Stimulated activated CD4-positive, alpha-beta T cell treated with anti-CD3 and anti-CD28 coated beads, Interleukin-15, amount 100 ng/mL, for 48 hours (primary cell): ENCODE measurements at places on chromosomes 12 and 14.

DNA sequence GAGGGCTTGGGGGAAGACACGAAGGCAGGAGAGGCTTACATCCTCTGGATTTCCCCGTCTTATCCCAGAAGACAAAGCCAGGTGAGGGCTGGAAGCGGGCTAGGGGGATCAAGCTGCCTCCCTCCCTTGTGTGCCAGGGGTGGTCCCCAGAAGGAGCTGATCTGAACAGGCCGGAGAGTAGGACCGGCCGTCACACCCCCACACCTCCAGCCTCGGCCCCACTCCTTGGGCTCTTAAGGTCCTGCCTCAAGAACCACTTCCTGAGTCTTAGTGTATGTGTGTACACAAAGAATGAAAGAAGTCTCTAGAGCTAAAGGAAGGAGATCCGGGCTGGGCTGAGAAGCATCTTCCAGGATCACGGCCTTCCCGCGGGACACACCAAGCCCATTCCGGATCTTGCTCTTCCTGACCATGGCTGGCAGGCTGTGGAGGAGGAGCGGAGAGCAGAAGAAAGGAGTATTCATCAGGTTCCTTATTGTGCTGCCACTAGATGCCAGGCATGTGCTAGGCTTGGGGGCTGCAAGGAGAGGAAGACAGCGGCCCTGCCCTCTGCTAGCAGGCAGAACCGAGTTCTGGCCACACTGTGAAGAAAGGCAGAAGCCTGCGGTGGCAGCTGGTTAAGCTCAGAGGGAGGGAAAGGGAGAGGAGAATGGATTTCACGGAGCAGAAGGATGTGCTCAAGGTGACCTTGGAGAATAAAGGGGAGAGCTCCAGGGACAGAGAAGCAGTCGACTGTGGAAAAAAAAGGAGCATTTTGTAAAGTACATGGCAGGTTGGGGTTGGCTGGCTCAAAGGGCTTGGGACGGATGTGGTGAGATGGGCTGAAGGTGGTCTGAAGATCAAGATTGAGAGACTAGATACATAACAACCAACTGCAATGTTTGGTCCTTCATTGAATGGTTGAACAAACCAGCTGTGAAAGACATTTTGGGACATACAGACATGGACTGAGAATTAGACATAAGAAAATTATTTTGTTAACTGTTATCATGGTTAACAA, 1.3 kb upstream of the CD63 start:
- DNase-seq = no peak

DNA sequence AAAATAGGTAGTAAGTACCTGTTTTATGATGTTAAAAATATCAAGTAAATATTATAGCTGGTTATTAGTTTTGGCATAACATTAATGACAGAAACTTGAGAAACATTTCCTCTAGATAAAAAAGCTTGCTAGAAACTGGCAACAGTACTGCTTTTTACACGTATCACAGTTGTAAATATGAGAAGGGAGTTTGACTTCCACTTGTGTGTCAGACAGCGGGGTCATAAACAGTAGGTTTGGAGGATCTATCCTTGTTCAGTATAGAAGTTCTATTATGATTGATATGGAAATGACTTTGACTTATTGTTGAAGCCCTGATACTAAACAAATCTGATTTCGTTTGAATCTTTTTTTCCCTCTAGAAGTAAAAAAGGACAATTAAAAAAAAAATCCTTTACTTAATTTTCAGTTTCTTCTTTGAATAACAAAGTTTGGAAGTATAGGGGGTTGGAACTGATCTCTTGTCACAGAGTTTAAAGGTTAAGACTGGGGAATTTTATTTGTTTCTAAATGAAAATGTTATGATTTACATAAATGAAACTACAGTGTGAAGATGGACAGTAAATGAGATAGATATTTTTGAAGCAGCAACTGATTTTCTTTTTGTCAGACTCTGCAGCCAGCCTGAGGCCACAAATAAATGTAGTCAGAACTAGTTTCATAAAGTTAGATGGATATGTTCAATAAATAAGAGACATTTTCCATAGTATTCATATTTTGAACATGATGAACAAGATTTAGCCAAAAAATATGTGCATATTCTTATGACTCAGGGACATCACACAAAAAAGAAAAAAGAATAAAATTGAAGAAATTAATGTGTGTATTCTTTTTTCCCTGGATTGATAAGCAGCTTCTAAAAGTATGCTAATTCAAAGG, 50.1 kb downstream of the WNK1 start:
- DNase-seq = no peak

DNA sequence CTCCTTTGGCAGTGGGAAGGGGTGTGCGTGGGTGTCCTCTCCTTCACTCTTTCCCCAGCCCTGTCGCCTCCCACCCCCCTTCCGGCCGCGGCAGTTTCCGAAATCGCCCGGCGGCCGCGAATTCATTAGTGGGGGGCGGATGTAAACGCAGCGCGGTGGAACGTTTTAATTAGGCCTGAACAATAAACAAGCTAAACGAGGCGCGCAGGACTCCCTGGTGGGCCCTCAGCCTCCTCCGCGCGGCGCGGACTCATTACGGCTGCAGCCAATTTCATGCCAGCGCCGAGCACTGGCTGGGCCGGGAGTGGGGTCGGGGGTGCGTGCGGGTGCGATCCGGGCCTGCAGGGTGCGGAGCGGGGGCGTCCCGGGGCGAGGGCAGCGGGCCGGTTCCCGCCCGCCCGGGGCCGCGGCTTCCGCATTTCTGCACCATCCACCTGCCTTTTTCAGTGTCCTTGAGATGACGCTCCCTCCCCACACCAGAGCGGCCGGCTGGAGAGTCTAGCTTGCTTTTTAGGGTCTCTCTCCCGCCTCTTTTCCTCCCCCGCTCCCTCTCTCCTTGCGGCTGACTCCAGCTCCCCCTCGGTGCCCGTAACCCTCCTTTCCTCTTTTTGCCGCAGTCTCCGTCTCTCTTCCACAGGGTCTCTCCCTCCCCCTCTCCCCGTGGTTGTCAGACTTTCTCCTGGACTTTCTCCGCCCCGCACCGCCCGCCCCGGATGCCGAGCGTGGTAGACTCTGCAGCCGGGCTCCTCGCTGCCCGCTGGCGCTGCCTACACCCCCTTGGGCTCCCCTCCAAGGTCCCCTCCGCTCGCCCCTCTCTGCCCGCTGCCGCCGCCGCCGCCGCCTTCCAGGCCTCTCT, at the start of gene CISTR:
CISTR (minus strand) TSS at position 644 of the 856 bp plus-strand sequence.
- DNase-seq = no peak

- peak; percentile 14 for DNase-seq
Measured at GRCh38 chr12:6539314-6539682, 5.0 kb downstream of the GAPDH start.

GRCh38 chr12:95066091-95066855, 7.1 kb downstream of the NR2C1 start:
- DNase-seq = no peak

GRCh38 chr14:71397371-71397770, 490.1 kb downstream of the PCNX1 start:
- DNase-seq = no peak

DNA sequence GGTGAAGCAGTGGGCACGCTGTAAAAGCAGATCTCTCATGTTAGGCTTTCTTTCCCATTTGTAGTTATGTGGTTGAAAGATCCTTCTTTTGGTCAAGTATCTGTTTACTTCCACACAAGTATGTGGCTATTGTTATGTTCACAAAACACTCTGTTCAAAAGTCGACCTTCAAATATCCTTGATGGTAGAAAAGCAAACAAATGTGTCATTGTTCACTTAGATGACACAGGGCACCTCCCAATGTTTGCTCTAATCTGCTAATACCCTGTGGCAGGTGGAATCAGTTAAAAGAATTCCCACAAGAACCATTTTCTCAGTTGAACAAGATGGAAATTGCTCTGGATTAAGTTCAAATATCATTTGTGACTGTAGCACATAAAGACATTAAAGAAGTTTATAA, 43.6 kb upstream of the NAA30 start:
- DNase-seq = no peak

- DNase-seq = no peak
Measured at GRCh38 chr12:38269897-38270296, 46.7 kb upstream of the ALG10B start.

GRCh38 chr14:54650331-54650958, 83.5 kb downstream of the SAMD4A start:
- no peak for DNase-seq

DNA sequence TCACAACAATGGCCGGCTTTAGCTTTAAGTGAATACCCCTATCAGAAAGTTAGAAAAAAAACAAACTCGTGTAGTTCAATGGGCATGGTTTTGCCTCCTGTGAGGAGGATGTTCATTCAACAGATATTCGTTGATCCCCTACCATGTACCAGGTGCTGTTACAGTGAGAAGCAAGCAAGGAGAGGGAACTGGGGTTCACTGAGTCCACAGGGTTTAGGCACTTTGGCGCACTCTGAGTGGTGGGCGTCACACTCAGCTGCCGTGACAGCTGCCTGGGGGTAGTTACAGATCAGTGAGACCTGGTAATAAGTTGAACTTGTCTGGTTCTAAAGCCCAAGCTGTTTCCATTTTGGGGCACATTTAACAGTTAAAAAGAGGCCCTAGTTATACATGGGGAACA, 74.2 kb downstream of the PAPOLA start:
- no peak for DNase-seq

GRCh38 chr12:62724285-62724684, 210.7 kb downstream of the PPM1H start:
- no peak for DNase-seq

DNA sequence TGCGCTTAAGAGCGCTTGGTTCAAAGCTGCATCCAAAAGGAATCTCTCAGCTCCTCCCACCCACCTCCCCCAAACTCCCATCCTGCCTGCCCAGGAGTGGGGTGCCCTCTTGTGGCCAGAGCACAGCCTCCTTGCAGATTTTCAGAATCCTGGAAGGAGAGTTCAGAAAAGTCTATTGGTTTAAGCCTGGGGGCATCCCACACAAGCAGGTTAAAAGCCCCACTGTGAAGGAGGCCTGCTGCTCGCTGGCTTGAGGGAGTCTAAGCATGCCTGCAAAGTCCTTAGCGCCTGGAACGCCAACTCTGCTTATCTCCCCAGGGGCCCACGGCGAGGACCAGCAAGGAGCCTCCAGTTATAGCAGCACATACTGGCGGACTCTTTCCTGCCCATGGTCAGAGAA, 297.1 kb downstream of the KSR2 start:
- DNase-seq = no peak

DNA sequence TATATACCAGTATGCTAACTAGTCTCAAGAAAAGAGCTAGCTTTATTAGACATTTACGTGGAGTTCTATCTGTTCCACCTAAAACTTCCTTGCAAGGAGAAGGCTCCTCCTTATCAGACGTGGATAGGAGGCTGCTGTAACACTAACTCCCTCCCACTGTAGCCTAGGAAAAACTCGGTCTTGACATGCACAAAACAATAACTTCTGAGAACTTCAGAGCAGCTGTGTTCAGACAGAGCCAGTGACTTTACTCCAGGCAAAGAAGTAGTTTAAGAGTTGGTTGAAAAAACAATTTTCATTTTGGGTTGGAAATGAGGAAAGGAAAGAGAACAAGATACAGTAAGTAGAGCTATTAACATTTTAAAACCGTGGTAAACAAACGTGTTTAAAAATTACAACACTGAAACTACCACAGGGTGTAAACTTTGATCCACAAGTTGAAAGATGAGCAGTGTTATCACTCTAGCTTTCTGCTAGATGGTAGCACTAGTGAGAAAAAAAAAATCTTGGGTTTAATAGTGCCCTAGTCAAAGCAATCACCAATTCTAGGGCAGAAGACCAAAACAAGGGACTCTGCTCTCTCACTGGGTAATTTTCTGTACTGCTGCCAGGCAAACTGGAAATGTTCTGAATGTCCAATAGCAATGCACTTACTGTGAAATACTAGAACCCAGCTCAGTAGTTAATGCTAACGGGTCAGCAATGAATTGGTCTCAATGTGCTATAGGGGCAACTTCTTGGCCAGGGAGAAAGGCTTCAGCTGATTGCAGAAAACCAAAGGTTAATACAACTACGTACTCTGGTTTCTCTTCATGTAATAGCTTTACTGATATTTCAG, 2.4 kb downstream of the ATF7 start:
- no peak for DNase-seq

- no peak for DNase-seq
Measured at GRCh38 chr14:32564596-32564995, 235.5 kb downstream of the AKAP6 start.

DNA sequence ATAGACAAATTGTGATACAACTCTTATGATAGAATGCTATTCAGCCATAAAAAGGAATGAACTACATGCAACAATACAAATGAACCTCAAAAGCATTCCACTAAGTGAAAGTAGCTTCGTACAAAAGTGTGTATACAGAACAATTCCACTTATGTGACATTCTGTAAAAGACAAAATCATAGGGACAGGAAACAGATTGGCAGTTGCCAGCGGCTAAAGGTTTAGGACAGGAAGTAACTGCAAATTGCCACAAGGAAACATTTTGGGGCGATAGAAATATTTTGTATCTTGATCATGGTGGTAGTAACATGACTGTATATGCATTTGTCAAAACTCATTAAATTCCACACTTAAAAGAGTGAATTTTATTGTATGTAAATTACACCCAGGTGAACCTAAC, 113.4 kb downstream of the CAPZA3 start:
- no peak for DNase-seq

DNA sequence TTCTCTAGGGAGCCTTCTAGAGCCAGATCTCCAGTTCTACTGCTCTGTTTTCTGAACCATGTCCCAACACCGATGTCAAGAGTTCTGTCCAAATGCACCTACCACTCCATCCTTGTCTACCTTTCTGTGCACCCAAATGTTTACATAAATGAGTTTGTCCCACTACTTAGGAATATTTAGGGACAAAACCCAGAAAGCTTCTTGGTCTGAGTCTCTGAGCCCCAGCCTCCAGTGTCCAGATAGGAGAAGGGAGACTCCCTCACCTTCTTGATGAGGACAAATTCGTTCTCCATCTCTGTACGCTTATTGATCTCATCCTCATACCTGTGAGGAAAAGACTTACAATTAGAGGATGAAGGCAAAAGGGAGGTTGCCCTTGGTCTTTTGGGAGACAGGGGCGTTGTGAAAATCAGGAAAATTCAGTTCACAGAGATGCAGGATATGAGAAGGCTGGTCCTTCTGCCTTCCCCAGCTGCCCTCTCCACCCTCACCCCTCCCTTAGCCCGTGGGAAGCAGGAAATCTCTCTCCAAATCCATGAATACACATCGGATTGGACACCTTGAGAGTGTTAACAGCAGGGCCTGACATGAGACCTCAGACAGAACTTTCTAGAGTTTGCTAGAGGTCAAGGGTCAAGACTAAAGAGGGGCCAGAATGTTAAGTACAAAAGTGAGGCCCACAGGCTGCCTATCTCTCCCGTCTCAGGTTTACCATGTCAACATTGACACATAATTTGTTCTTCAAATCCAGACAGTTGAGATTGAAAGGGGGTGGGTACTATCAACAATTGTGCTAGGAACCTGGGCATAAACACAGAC, 3.8 kb downstream of the KRT8 start:
- no peak for DNase-seq

DNA sequence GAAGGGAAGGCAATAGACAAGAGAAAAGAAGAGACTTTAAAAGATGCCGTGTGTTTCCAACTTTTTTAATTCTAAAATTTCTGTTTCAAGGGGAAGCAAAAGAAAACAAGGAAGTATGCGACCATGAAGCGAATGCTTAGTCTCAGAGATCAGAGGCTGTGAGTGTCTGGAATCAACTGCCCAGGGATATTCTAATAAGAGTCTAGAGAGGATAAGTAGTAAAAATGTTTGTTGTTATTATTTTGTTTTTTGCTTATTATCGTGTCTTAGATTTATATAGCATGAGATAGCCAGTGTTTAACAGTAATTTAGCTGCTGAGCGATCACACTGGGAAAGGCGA, 421 bp downstream of the FCF1 start:
- DNase-seq = no peak

- no peak for DNase-seq
Measured at GRCh38 chr12:104010606-104011169, 39.3 kb downstream of the GLT8D2 start.

GRCh38 chr14:26204366-26204727, 393.5 kb downstream of the NOVA1 start:
- DNase-seq = no peak
